ENCODE measurements at places on chromosomes 12 and 14.
A peak's percentile ranks its signal among the peaks of the same experiment; 100 is the strongest.

DNA sequence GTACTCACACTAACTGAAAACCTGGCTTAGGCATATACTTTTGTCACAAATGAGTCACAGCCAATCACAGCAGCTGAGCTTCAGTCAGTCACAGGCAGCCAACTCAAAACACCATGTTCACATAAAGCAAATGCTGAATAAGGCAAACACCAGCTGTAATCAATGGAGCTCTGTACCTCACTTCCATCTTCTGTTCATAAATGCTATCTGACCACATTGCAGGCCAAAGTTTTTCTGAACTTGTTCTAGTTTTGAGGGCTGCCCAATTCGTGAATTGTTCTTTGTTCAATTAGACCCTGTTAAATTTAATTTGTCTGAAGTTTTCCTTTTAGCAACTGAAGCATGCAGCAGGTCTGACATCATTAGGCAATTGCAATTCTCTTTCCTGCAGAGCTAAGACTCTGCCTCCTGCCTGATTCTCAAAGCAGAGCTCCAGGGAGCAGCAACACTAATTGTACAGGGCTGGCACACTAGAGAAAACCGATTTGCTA, 129.9 kb downstream of the WIF1 start:
- DNase-seq: no peak

GRCh38 chr12:6953442-6954315, 2.5 kb downstream of the PTPN6 start:
- peak; percentile 76 for DNase-seq

DNA sequence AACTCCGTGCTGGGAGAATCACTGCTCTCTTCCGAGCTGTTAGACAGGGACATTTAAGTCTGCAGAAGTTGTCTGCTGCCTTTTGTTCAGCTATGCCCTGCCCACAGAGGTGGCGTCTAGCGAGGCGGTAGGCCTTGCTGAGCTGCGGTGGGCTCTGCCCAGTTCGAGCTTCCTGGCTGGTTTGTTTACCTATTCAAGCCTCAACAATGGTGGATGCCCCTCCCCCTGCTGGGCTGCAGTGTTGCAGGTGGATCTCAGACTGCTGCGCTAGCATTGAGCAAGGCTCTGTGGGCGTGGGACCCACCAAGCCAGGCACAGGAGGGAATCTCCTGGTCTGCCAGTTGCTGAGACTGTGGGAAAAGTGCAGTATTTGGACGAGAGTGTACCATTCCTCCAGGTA, 43.7 kb downstream of the GPR137C start:
- DNase-seq: no peak

DNA sequence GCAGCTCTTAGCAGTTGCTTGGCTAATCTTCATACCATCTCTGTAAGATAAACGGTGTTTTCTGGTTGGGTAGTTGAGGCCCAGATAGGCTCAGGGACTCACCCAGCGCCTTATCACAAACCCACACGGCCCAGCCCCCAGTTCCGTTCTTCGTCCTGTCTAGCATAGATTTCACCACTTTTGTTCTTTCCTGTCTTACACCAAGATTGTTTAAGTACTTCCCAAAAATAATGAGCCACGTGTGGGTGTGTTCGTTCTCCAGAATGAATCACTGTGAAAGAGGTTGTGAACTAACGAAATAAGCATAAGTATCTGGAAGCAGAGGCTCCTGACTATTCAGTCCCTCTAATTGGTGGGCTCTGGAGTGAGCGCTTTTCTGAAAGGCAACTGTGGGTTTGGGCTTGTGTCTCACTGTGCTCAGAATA, 21.4 kb downstream of the ACVR1B start:
- DNase-seq: peak; percentile 53

DNA sequence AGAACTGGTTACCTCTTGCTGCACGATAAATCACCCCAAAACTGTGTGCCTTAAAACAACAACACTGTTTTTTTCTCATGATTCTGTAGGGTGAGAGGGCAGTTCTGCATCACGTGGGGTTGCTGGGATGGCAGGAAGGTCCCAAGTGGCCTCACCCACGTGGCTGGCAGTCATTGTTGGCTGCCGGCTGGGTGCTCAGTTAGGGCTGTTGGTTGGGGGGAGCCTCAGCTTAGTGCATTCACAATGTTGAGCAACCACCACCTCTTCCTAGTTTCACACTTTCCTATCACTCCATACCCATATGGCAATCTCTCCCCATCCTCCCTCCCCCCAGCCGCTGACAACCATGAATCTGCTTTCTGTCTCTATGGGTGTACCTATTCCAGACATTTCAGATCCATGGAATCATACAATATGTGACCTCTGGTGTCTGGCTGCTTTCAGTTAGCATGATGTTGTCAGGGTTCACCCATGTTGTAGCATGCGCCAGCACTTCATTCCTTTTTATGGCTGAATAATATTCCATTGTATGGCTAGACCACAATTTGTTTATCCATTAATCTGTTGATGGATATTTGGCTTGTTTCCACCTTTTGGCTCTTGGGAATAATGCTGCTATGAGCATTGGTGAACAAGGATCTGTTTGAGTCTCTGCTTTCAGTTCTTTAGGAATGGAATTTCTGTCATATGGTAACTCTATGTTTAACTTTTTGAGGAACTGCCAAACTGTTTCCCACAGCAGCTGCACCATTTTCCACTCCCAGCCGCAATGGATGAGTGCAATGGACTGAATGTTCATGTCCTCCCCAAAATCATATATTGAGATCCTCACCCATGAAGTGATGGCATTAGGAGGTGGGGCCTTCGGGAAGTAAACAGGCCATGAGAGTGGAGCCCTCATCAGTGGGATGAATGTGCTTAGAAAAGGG, 11.2 kb upstream of the POP5 start:
- no peak for DNase-seq
